ENCODE measurements at places on chromosomes 2 and 18.

DNA sequence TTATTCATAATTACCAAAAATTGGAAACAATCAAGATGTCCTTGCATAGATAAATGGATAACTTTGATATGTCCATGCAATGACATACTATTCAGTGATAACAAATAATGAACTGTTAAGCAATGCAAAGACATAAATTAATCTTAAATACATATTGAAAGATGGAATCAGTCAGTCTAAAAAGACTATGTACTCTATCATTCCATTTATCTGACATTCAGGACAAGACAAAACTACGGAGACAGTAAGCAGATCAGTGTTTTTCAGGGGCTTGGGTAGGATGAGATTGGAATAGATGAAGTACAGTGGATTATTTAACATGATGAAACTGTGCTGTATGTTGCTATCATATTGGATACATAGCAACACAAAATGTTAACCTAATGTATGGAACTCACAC, 21.3 kb upstream of the ZNF804A start:
- no peak for DNase-seq

DNA sequence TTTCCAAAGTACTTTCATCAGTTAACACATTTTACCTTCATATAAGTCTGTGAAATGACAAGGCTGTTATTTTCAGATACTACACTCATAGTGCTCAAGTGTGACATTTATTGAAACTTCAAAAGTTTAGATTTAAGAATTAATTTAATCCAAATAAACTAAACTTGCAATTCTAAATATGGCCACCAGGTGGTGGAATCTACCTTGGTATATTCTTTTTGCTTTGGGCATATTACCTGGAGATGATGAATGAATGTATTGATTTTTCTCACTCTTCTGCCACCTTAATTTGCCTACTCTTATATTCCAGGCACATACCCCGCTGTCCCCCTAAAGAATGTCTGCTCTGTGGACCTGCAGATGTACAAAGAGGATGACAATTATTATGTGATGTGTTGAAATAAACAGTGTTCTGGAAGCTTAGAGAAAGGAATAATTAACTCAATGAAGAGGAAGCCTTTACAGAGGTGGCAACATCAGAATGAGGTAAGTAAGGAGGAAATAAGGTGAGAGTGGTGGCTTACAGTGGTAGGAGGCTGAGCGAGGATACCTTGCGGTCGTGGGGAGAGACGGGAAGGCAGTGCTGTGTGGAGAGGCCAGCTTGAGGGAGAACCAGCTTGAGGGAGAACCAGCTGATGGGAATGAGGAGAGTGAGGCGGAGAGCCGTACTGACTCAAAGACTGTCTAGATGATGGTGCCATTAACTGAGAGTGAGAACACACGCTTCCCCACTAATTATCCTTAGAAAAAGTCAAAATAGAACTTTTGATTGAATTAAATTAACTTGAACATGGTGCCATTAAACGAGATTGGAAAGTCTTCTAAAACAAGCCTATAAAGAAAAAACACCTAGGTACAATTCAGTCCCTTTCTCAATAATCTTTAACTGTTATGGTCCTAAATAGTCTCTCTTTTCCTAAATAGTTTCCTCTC, 179.5 kb downstream of the CELF4 start:
- no peak for DNase-seq

DNA sequence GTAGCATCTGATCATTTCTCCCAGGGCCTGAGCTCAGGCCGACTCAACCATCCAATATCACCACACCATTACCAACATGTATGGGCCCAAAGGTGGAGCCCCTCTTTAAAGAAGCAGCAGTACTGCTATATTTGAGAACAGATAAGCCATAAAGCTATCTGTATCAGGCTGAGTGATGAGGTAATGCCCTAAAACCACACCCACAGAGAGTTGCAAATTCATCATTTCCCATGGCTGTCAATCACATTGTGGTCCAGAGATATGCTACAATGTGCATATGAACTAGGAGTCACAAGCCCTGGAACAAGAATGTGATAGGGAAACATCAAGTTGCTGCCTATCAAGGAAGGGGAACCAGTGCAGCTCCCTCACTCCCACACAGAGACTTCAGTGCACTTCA, 52.6 kb upstream of the GALNT13 start:
- no peak for DNase-seq

DNA sequence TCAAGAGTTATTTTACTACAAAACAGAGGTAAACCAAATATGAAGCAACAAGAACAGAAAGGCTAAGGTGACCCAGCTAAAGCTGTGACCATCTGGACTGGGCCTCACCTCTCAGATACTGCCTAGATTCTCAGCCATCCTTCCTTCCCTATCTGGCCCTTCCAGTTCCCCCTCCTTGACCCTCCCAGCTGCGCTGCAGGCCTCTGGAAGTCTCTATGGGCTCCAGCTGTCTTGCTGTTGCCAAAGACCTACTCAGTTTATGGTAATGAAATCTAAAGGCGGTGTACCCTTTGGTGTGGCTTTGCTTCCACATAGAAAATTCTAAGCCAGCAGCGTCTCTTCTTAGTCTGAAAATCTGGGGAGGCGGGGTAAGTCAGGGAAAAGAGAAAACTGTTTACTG, 55.7 kb downstream of the ARHGEF33 start:
- no peak for DNase-seq

DNA sequence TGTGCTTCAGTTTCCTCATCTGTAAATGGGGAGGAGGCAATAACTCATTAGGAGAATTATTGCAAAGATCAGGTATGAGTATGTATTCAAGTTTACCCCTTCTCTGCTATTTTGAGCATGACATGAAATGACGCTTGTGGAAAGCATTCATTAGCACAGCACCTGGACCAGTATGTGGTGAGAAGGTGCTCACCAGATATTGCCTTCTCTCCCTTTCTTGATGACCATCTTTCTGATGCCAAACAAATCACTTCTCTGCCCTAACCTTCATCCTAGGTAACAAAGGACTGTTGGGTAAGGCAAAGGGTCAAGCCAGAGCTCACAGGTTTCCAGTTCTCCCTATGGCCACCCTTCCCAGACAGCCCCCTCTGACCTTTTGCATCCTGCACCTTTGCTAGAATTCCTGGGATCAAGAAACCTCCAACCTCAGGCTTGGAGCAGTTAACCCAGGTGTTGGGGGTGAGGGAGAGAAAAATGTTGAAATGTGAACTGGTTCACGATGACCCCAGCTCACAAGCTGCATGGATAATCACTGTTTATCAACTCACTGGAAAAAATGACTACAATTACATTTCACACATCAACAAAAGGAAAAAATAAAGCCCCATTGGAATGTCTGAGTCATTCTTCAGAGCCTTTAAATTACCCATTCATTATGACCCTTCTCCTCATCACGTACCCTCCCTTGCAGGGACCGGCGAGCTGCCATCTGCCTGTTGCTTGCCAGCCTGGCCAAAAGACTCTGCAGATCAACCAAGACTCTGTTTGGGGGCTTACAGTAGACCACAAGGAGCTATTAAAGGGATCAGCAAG, 41.6 kb downstream of the LBH start:
- DNase-seq = no peak

- no peak for DNase-seq
Observed at GRCh38 chr18:48066225-48066652, 135.8 kb upstream of the SMAD2 start.

- DNase-seq = no peak
Observed at GRCh38 chr2:38658613-38659012, 7.3 kb upstream of the GALM start.

DNA sequence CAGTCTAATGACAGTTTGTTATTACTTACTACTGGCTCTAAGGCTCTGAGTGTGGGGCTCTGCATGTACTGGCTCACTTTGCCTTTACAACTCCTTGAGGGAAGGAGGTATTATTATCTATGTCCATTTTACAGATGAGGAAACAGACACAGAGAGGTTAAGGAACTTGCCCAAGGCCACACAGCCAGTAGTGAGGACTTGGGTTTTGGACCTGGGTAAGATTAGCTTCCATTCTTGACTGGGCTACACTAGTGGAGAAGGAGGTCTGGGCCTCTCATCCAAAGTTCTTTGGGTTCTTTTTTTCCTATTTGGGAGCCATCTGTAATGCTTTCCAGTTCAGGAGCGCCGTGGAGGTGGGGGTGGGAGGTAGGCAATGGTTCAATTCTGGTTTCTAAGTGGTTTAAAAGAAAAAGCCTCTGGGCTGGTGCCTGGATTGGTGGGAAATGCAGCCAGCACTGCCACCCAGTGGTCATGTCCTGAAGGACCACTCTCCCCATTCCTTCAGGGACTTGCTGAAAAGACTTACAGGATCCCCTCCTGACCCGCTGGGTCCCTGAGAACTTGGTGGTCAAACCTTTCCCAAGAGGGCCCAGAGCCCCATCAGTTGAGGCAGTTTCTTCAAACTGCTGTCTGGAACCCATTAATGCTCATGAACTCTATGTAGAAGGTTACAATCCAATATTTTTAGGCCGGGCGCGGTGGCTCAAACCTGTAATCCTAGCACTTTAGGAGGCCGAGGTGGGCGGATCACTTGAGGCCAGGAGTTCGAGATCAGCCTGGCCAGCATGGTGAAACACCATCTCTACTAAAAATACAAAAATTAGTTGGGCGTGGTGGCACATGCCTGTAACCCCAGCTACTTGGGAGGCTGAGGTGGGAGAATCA, 38.6 kb upstream of the NOTO start:
- DNase-seq = peak; percentile 72

GRCh38 chr2:68717305-68717661, 17.3 kb upstream of the ARHGAP25 start:
- DNase-seq = no peak

DNA sequence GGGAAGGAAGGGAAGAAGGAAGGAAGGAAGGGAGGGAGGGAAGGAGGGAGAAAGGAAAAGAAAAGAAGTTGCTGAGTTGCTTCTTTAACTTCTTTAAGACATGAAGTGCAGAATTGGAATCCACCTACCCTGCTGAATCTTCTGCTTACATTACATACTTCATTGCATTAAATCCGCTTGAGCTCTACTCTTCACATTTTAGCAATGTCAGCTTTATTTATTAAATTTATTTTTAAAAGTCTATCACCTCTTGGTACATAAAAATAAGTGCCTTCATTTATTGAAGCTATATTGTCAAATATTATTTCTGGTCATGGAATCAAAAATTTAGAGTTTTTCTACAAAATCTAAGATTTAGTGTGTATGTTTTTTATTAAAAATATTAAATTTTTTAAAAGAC, 284.6 kb downstream of the CCDC102B start:
- DNase-seq = no peak

DNA sequence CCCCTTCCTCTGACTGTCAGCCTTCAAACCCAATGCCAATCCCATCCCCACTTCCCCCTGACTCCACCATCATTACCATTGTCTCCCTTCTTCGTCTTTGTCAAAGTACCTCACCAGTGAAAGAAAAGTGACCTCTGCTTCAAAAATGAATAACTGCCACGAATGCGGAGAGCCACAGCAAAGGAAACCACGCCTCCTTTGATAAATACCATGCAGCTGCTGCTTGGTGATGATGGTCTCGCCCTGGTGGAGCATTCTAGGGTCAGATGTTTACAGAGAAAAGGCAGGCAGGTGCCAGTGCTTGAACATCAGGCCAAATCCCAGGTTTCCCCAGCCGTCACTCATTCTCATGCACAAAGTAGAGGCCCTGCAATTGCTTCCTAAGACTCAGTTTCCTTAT, 162.2 kb downstream of the BCL11A start:
- DNase-seq = no peak

- DNase-seq = no peak
Observed at GRCh38 chr2:238774071-238774470, 73.8 kb upstream of the TWIST2 start.

- DNase-seq = no peak
Observed at GRCh38 chr2:28068088-28068487, 177.6 kb downstream of the BABAM2 start.

GRCh38 chr2:236745420-236746210, 176.0 kb downstream of the ACKR3 start:
- DNase-seq = no peak

DNA sequence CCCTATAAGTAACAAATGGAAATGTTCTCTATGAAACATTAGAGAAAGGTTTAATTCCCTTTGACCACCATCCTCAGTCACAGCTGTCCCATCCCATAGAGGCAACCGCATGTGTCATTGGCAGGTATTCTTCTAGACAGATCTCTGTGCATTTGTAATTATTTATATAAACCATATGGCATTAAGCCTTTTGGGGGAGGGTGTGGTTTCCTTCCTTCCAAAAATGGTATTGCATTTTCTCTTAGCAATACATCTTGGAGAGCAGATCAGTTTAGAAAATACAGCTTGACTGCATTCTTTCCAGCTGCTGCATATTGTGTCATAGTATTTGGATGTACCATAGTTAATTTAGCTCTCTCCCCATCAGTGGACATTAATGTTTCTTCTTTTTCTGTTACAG, 57.7 kb downstream of the LCLAT1 start:
- no peak for DNase-seq

GRCh38 chr2:38224821-38225437, 149.0 kb upstream of the CYP1B1 start:
- no peak for DNase-seq

- DNase-seq = no peak
Observed at GRCh38 chr2:23486684-23487075, 101.7 kb downstream of the KLHL29 start.

- no peak for DNase-seq
Observed at GRCh38 chr2:174350593-174351181, 15.9 kb downstream of the SP9 start.

GRCh38 chr2:2324565-2325101, 6.4 kb downstream of the MYT1L start:
- no peak for DNase-seq

DNA sequence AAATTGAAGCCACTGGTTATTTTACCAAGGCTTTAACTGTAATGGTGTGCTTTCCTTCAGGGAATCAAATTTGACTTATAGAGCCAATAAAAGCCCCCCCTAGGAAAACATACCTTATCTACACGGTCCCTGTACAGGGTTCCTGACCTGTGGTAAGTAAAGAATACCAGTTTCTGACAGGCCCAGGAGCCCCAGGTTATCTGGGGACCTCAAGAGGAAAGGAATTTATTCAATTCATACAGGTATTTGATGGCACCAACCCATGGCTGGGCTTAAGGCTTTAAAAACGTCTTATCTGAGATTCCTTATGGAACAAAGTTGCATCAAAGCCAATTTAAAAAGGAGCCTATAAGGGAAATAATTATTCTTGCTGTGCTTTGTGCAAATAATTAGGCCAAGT, 7.0 kb upstream of the RPIA start:
- DNase-seq = no peak

GRCh38 chr2:226431288-226431948, 368.2 kb downstream of the IRS1 start:
- no peak for DNase-seq

- DNase-seq = no peak
Observed at GRCh38 chr18:10089881-10090280, 176.1 kb downstream of the VAPA start.

GRCh38 chr18:13710414-13710831, 15.9 kb downstream of the FAM210A start:
- DNase-seq = no peak

- DNase-seq = no peak
Observed at GRCh38 chr2:233412405-233412804, 58.1 kb downstream of the DGKD start.

GRCh38 chr2:211333377-211333776, 777.0 kb downstream of the CPS1 start:
- no peak for DNase-seq
